ENCODE measurements at places on chromosomes 2 and 18.

- DNase-seq, result no peak
Observed at GRCh38 chr2:45220227-45220626, 211.0 kb upstream of the SIX2 start.

DNA sequence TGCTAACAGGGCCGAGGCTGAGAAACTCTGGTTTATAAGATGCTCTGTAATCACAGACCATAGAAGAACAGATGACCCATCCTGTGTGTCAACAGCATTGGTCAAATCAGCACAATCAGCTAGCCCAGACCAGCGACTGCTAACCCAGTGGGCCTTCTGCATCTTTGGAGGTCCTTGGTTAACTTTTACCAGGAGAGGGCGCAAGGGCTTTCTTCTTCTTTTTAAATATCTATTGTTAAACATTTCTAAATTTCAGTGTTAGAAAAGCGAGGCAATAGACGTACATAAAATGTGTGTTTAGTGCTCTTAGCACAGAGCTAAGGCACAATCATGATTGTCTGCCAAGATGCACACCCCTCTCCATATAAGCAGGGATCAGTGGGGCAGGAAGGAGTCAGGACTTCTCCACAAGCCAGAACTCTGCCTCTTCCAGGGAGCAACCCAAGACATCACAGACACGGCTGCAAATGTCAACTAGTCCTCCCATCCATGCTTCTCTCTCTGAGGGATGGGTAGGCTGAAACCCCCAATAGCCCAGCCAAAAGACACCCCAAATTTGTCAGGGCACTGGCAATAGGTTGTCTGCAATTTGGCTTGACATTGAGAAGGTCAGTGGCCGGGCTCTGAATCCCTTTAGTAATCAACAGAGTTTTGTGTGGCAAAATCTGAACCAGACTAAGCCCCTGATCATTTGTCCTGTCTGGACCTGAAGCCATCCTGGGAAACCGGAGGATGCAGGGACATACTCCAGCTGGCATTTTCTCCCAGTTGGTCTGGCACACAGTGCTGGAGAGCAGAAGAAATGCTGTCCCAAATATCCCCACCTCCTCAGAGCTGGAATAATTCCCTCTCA lies 188.2 kb downstream of the BCL2 start:
- peak; percentile 48 for DNase-seq

DNA sequence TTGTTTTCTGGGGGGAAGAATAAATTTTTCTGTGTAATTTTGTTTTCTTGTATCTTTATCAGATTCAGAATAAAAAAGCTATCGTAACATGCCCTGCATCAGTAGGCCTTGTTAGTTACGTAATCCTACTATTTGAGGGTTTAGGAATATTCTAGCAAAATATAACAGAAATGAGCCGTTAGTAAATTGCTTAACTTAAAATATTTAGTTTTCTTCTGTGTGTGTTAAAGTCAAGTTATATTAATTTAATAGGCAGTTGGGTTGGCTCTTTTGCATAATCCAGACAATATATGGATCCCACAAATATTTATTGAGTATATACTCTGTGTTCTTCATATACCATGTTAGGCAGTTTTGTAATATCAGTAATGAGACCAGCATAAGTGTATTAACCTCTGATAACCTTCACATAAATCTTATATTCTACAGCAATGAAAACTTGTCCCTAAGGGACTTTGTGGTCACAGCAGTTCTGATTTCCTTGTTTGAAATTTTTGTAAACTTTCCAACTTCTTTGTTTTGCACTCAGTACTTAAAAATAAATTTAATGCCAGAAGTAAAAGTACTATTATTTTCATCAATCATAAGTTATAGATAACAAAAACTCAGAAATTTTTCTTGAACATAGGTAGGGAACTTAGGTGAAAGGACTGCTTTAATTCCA lies 151.9 kb downstream of the FMNL2 start:
- DNase-seq, result no peak

GRCh38 chr2:136530146-136530545 lies 235.2 kb upstream of the THSD7B start:
- no peak for DNase-seq

DNA sequence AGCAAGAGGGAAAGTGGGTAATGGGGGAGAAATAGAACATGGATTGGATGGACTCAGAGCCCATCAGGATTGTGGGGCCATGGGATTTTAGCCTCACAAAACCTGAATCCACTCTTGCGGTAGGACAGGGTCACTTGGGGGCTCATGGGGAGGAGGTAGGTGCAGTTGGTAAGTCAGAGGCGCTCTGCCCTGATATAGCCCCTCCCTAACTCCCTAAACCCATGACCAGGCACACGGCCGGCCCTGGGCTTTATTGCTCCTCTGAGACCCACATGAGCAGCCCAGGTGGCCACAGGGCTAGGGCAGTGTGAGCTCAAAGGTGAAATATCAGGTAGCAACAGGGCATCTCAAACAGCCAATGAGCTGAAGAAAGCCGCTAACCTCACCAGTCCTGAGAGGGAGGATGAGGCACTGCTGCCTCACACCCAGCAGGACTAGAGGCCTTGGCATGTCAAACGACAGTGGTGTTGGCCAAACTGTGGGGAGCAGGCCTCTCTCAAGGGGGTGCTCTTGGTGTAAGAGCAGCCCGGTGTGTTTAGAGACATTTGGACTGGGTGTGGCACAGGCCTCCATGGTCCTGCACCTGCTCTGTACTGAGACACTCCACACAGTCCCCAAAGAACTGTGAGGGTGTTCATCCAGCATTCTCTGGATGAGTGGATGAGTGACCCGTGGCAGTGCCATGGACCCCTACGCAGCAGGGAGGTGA lies 90.8 kb upstream of the HS6ST1 start:
- no peak for DNase-seq

GRCh38 chr2:40489678-40489960 lies 37.7 kb upstream of the SLC8A1 start:
- no peak for DNase-seq

DNA sequence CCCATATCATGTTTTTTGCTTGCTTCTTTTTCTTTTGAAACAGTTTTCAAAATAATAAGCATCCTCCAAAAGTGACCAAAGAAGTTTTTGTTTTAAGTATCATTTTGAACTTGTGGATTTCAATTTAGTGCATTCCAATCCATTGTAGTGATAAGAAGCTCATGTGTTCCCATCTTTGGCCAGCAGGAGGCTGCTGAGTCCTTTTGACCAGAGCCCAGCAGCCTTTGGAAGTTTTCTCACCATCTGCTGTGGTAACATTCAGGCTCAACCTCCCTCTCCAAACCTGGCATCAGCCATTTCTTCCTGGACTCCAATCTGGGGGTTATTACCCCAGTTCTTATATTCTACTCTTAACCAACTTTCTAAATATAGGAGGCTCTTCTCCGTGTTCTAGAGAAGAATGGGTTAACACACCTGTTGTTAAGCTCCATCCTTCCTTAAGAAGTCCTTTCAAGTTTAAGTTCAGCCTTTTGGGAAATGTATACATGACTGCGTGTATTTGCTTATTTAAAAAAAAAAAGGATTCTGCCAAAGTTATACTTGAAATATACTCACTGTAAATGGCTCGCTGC lies 39.0 kb upstream of the MAL start:
- peak; percentile 33 for DNase-seq

- DNase-seq, result no peak
Observed at GRCh38 chr2:100998235-100998573, 3.9 kb upstream of the RPL31 start.

DNA sequence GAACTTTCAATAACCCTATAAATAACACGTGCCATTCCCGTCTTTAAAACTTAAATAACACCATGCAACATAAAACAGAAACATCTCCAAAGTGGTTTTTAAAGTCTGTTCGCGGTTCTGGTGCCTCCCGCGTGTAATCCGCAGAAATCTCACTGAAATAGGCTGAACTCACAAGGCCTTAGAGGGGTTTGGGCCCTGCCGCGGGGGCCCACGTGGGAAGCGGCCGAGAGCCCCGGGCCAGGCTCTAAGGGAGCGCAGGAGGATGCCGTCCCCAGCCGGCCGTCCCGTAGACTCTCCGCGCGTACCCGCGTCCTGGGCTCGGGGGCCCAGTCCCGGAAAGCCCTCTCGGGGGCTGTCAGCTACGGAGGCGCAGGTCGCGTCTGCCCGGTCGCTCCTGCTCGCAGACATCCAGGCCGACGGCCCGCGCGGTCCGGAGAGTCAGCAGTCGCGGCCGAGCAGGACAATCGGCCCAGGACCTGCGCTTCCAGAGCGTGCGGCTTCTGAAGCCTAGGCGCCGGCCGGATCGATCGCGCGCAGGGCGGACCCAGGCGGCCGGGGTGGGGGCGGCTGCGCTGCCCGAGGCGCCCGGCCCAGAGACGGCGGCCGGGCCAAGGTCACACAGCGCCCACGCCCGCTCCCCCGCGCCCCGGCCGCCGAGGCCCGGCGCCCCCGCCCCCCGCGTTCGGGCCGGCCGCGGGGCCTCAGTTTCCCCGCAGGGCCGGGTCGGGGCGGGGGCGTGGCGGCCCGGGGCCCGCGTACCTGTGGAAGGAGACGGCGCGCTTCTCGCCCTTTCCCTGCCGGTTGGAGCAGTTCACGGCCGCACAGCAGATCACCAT lies 558 bp downstream of the THAP4 start:
- peak; percentile 13 for DNase-seq

DNA sequence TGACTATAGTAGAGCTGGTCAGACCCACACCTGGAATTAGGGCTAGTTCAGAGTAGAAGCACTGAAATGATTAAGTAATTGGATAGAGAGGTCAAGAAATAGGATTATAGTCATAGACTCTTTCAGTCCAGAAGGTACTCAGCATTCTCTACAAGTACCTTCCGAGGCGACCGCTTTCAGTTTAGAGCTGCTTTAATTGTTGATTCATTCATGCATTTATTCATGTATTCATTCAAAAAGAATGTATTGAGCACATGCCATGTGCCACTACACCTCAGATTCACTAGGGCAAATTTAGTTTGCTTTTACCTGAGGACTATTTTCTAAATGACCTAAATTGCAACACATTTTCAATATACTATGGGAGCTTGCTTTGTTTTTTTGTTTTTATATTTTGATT lies 48.7 kb downstream of the CRIM1 start:
- peak; percentile 52 for DNase-seq

- DNase-seq, result peak; percentile 62
Observed at GRCh38 chr2:67323209-67323991, 73.7 kb upstream of the ETAA1 start.

GRCh38 chr2:45654250-45654649 lies 2.8 kb downstream of the PRKCE start:
- DNase-seq, result no peak

DNA sequence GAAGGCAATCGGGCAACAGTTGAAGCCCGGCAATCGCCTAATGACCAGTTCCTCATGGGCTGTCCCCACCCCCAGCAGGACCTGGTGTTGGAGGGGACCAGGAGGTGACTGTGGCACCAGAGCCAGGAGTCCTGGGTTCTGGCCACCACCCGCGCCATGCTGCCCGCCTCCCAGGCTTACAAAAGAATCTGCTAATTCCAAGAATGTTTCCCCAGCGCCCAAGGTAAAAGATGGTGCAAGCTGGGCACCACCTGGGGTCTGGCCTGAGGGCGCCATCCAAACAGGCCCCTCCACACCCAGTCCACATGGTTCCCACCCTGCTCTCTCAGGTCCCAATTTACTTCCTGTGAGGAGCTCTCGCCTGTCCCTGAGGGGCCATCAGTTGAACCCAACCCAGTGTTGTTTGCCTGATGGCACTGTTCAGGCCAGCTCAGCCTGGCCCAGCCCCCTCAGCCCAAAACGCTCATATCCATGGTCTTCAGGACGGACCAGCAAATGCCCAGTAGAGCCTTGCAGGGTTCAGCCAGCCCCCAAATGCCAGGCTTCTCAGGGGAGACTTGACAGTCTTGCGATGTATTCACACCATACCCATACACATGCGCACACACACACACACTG lies 5.1 kb downstream of the SDC1 start:
- DNase-seq, result no peak

GRCh38 chr2:154267983-154268382 lies 396.3 kb downstream of the GALNT13 start:
- no peak for DNase-seq

- no peak for DNase-seq
Observed at GRCh38 chr18:65790604-65791003, 39.8 kb downstream of the CDH7 start.

- DNase-seq, result no peak
Observed at GRCh38 chr2:170512266-170512665, 202.9 kb upstream of the SP5 start.

DNA sequence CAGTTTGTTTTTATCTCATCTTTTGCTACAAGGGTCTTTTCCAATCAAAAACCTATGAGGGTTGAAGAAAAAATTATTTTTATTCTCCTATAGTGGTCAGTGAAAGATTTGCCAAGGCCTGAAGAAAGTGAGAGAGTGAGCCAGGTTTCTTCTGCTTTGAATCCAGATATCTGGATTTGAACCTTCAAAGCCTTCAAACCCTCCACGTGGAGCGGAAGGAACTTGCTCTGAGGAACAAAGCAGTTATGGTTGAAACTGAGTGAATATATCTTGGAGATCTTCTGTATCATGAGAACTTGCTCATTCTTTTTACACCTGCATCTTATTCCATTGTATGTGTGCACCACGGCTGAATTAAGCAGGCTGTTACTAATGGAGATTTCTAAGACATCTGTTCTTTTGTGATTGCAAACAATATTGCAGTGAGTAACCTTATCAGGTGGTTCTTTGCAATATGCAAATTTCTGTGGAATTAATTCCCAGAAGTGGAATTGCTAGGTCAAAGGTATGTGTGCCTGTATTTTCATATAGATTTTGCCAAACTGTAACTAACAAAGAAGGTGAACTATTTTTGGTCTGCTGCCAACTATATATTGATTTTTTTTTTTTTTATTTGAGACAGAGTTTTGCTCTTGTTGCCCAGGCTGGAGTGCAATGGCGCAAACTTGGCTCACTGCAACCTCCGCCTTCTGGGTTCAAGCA lies 147.9 kb downstream of the B3GNT2 start:
- no peak for DNase-seq

DNA sequence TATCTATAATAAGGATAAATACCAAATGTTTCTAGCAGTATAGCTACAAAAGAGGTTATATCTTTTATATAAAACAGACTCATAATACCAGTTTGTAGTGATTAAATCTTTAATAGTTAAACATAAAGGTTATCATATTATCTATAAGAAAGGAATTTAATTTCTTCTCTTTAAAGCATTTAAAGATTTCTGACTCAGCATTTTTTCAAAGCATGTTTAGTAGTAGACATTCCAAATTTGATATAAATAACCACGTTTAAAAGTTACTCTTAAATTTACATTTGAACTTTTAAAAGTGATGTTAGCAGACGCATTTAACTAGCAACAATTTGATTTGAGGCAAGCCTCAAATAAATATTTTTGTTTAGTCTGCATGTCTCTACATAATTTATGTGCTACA lies 1508.0 kb upstream of the NXPH2 start:
- no peak for DNase-seq

GRCh38 chr2:2573205-2573604 lies 242.1 kb upstream of the MYT1L start:
- DNase-seq, result no peak

DNA sequence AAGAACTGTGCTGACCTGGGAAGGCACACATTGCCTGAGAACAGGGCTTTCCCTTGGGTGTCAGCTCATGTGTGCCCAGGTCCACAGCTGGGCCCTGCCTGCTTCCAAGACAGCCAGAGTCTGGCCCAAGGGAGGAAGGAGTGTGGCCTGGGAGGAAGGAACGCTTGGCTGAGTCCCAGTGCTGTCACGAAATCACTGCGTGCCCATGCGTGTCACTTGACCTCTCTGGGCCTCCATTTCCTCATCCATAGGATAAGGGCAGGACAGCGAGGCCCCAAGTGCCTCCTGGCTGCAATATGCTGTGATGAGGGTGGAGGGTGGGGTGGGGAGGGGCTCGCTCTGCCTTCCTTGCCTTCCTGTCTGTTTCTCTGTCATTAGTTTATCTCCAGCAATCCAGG lies 642 bp upstream of the KCNK3 start:
- no peak for DNase-seq
